ENCODE measurements at places on chromosomes 6 and 20.

DNA sequence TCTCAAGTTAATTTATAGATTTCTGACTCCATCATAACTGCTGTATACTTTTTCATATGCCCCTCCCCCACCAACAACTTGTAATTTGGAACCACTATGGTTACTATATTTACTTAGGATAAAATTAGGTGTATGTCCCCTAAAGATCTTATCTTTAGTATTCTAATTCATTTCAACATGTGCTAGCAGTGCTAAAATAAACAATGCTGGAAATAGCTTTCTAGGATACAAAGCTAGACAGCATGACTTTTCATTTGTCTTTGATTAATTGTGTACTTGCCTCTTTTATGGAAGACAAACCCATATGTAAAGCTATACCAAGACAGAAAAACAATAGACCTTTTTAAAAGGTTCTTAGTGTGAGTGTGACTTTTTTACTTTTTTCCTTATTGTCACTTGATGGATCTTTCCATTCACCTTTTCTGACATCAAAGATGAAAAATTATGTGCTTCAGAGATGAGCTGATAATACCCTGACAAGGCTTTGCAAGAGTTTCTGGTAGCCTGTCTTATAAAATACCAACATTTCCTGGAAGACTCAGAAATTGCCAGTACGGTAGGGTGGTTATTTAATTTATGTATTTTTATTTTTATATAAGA, 31.2 kb upstream of the POPDC3 start:
- DNase-seq, result no peak

GRCh38 chr6:19837511-19838441, 606 bp downstream of the ID4 start:
- DNase-seq, result no peak

DNA sequence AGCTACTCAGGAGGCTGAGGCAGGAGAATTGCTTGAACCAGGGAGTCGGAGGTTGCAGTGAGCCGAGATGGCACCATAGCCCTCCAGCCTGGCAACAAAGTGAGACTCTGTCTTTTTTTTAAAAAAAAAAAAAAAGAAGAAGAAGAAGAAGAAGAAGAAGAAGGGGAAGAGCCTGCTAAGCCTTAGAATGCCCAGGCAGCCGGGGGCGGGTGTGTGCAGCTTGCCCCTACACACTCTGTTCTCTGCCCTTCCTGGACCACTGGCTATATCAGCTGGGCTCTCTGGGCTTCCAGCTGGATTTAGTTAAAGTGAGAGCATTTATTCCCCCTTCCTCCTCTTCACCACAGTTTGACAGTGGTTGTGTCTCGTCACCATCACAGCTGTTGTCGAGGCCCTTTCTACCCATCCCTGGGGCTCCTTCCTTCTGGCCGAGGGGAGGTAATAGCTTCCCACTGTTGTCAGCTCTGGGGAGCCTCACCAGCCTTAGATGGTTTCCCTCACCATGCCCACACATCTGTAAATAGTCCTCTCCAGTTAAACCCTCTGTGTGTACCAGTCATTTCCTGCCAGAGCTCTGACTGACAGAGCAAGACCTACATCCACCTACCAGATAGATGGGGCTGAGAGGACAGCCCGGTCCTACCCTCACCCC, 77.6 kb downstream of the TRERF1 start:
- DNase-seq, result peak; percentile 15

GRCh38 chr6:168581706-168582105, 140.7 kb downstream of the SMOC2 start:
- no peak for DNase-seq

DNA sequence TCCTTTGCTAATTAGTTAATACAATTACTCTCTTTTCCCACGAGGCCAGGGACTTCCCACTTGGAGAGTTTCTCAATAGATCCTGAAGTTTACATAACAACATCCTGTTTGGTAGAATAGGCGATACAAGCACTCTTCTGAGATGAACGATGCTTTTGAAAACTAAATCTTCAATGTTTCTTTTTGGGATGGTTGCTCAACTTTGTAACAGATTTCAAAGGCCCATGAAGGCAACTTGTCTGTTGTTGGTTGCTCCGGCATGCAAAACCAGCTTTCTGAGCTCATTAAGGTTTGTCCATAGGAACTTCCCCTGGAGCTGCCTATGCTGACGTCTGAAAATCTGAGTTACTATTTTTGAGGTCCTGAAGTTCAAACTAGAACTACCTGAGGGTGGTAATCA, 25.9 kb upstream of the ROS1 start:
- DNase-seq, result no peak

- no peak for DNase-seq
Measured at GRCh38 chr20:2114127-2114959, 12.7 kb downstream of the STK35 start.

DNA sequence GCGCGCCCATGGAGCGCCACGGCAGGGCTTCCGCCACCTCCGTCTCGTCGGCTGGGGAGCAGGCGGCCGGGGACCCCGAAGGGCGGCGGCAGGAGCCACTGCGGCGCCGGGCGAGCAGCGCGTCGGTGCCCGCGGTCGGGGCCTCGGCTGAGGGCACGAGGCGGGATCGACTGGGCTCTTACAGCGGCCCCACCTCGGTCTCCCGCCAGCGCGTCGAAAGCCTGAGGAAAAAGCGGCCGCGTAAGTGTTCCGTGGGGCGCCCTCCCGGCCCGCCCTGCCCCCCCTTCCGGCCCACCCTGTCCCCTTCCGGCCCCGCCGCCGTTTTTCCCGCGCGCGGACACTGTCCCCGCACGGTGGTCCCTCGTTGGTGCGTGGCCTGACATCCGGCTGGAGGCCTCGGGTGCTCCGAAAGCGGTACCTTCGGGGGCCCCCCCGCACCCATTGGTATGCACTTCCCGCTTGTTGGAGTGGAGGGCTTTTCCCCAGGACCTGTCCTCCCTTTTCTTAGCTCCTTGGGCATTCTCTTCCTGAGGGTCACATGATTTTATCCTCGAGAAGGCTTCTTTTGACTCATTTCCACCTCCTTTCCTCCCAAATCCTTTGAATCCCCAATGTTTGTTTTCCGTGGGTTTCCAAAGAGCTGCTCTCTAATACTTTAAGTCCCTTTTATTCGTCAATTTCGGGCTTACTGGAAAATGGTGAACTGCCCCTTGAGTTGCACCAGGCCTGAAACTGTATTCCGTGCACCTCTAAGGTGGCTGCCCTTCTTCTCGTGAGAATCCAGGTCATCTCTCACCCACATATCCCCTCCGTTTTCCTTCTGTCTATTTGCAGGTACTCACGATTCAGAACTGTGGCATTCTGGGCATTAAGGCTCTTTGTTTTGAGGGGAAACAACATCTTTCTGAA, 556 bp downstream of the PANK2 start:
- no peak for DNase-seq

- no peak for DNase-seq
Measured at GRCh38 chr20:41696428-41696827, 78.3 kb upstream of the CHD6 start.

- no peak for DNase-seq
Measured at GRCh38 chr6:148105695-148106094, 236.9 kb upstream of the SASH1 start.

GRCh38 chr6:45959534-45960145, 56.0 kb downstream of the CLIC5 start:
- no peak for DNase-seq

GRCh38 chr6:108518714-108519576, 41.8 kb upstream of the FOXO3 start:
- DNase-seq, result peak; percentile 26

DNA sequence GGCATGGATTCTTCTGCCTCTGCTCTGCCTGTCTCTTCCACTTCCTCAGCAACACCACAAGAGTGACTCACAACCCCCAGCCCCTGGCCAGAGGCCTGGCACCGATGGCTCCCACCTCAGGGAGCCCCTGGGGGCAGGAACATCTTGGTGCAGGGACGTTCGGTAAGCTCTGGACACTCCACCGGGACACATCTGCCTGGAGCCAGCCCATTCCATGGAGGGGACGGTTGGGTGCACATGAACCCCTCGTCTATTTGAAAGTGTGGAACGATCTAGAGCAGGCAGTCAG, 246.5 kb downstream of the ERMARD start:
- no peak for DNase-seq

DNA sequence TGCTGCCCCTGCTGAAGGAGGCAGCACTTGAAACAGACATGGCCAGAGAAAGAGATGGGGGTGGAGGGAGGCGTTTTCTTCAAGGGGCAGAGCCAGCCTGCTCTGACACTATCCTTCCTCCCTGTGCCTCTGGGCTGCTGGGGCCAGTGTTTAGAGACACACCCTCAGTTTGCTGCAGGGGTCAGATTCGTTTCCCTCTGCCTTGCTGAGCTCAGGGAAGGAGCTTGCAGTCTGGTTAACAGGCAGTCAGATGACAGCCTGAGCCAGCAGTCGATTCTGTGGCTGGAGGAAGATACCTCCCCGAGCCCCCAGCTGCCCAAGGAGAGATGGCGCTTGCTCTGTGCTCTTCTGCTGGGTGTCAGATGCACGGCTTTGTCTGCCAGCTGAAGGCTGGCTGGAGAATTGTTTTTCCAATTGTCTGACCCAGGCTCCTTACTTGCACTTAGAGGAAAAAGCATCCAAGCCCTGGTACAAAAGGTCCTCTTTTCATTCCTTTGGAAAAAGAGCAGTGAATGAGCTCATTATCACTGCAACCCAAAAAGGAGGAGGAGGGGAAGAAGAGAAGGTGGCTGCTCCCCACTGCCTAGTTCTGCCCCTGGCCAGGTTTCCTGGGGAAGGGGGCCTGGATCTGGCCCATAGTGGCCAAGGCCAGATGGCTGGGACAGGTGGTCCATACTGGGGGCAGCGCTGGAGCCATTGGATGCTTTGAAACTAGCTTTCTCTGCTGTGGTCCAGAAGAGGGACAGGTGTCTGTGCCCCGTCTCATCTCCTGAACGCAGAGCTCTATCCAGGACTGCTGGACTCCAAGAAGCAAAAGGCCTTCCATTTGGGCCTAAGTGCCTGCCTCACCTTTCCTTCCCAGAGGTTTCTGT, 88.2 kb downstream of the TCP11 start:
- no peak for DNase-seq

GRCh38 chr20:5474646-5475550, 158.1 kb upstream of the PROKR2 start:
- no peak for DNase-seq

DNA sequence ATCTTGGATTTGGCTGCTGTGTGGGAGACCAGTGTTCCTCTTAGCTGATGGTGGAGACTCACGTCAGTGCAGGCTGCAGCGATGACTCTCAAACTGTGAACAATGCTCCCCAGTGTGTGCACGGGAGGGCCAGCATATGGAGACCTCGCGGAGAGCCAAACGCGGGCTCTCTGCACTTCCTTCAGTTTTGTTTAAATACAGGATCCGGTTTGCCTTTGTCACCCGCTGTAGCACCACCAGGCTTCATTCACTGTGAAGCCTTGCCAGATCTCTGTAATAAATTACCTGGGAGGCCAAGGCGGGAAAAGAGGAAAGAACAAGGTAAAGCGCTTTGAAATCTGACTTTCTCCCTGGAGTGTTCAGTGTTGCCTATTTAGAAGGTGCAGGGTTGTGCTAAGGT, 30.7 kb upstream of the TMEM14A start:
- DNase-seq, result no peak

DNA sequence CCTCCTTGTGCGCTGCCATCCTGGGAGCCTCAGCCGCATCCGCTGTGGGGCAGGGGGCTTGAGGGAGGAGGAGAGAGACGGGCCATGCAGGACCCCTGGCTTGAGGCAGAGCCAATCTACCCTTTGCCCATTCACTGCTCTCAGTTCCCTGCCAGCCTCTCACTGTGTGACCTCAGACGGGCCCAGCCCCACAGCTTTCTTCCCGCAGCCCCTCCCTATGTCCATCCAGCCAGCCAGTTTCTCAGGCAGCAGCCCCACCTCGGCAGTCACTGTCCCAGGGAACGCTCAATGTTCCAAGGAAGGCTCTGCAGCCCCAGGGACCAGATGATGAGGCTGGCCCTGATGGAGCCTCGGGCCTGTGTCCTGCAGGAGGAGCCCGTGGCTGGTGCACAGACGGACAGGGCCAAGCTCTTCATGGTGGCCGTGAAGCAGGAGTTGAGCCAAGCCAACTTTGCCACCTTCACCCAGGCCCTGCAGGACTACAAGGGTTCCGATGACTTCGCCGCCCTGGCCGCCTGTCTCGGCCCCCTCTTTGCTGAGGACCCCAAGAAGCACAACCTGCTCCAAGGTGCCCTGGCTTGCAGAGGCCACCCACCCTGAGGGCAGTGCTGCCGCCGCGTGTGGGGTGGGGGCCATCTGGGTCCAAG, 3.9 kb upstream of the TNFRSF6B start:
- DNase-seq, result no peak

DNA sequence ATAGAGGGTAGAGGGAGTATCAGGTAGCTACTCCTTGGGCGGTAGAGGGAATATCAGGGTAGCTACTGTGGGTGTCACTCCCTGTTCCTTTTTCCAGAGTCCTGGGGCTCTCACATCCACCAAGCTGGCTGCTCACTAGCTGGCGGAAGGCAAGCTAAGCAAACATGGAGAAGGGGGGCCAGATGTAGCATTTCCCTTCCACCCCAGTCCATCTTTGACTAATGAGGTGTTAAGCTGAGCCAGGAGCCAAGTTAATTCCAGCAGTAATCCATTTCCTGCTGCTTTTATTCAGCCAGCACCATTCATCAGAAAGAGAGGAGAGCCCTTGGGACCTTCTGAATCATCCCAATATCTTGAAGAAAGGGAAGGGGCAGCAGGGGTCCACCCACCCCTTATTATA, 330.0 kb downstream of the ZFAND3 start:
- DNase-seq, result no peak

- DNase-seq, result no peak
Measured at GRCh38 chr6:119728935-119729334, 379.4 kb upstream of the MAN1A1 start.

Measured in HFF-Myc (cell line).